Bladder microvascular endothelial cell (primary cell): ENCODE measurements at places on chromosomes 2 and 18. TPM values are rescaled to one million over a fixed set of nuclear protein-coding genes. Genes with fewer than 3 reads are reported as not detected.

The VIT gene
- total RNA-seq, result not detected in 2 replicates

The HJURP gene
- 11.0 and 17.2 TPM in 2 replicates for total RNA-seq

The UGP2 gene
- 42.3 and 156 TPM in 2 replicates for total RNA-seq

The TSPYL6 gene
- total RNA-seq, result not detected in 2 replicates

The ONECUT2 gene
- 0.06 TPM in 1 of 2 replicates, not detected in the other for total RNA-seq
